Hematopoietic multipotent progenitor cell treated with erythropoietin and hydrocortisone succinate and interleukin-3 and kit ligand, for 6 days (in vitro differentiated cells): ENCODE measurements at places on chromosomes 2 and 18.

DNA sequence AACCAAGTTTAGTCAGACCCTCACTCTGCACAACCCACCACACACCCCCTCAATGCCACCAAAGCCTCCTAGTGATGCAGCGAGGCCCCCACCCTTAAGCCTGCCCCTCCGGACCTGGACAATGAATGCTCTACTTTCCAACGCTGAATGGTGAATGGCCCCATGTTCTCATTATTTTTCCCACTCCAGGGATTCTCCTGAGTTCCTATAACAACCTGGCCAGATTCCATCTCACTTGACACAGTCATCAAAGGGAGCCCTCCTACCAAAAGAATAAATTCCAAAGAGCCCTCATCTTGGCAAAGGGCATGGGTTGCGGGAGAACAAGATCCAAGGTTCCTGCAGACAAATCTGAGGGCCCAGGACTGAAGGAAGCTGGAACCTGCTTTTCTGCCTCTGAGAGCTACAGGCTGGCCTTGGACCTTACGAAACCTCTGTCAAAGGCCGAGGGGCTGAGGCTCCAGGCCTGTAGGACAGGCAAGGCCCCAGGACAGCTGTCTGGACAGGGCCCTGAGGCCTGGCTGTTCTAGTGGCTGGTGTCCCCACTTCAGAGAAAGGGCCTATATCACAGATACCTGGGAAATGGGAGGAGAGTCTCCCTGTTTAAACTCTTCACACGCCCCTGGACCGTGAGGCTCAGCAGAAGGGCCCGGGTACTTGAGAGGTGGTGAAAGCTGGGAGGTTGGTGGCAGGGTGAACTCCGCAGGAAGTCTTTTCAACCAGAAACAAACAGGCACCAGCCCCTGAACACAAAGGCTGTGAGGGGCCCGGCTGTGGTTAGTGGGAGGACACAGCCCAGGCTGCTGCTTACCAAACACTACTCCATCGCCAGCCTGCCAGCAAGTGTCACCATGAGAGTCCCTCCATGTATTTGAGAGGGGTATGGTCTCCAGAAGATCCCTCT, 27.3 kb downstream of the SFXN5 start:
- DNase-seq = no peak

- DNase-seq = no peak
Observed at GRCh38 chr2:67036444-67036843, 360.7 kb upstream of the ETAA1 start.

- DNase-seq = peak; percentile 49
Observed at GRCh38 chr2:112627060-112628040, 18.4 kb upstream of the SLC20A1 start.

DNA sequence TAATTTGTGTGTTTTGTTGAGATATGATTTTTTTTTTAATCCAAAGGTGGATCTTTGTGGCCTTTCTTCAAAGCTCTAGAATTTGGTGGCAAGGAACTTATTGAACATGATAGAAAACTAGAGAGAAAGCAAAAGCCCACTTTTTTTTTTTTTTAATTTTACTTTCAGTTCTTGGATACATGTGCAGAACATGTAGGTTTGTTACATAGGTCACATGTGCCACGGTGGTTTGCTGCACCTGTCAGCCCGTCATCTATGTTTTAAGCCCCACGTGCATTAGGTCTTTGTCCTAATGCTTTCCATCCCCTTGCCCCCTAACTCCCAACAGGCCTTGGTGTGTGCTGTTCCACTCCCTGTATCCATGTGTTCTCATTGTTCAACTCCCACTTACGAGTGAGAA, 135.9 kb downstream of the RHBDD1 start:
- DNase-seq = no peak

GRCh38 chr2:223560749-223561435, 41.3 kb downstream of the SCG2 start:
- no peak for DNase-seq

- DNase-seq = no peak
Observed at GRCh38 chr2:71006955-71007799, 12.5 kb upstream of the TEX261 start.

DNA sequence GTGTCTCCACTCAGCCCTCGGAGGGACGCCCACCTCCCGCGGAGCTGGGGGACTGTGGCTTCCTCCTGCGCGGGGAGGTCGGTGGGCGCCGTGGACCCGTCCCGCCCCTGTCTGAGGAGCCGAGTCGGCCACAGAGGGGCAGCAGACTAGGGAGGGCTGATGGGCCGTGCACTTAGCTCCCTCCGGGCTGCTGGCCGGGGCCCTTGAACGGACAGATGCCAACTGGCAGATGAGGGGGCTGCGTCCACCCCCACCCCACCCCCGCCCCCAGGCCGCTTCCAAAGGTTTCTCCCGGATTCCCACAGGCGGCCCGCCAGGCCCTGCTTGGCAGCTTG, 10.4 kb upstream of the UBE2F start:
- no peak for DNase-seq

DNA sequence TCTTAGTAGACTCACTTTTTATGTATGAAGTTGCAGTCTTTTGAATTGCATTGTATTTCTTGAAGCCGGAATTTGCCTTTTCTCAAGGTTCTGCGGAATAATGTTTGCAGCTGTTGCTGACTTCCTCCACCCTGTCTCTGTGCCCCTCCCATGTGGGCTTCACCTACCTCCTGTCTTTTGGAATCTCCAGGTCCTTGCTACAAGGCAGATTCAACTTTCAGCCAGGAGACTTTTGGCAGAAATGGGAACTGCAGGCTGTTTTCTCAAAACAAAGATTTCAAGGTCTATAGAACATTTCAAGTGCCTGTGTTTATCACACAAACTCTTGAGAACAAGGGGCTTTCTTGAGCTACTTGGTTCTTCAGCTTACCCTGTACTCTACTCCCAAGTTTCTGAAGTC, 25.6 kb downstream of the ZNF236 start:
- no peak for DNase-seq

- DNase-seq = no peak
Observed at GRCh38 chr2:146894514-146894913, 950.3 kb upstream of the ACVR2A start.
